ENCODE measurements at places on chromosomes 11 and 22. TPM values are rescaled to one million over a fixed set of nuclear protein-coding genes. Genes with fewer than 3 reads are reported as not detected.

The MMP8 gene
- total RNA-seq, result not detected

The DCDC1 gene
- 5.0 TPM for total RNA-seq

The CRYBB1 gene
- total RNA-seq, result 0.53 TPM

The ROM1 gene
- 2.2 TPM for total RNA-seq

The C22orf31 gene
- total RNA-seq, result not detected

The PTPMT1 gene
- 73.6 TPM for total RNA-seq

The PKNOX2 gene
- total RNA-seq, result 7.2 TPM

The OR52H1 gene
- not detected for total RNA-seq

The NAP1L4 gene
- total RNA-seq, result 108 TPM

The NXPE4 gene
- not detected for total RNA-seq

The SLC22A9 gene
- total RNA-seq, result not detected

The CASP5 gene
- total RNA-seq, result not detected

The PGR gene
- total RNA-seq, result 0.07 TPM

The PDGFB gene
- 0.65 TPM for total RNA-seq

The TEX12 gene
- 0.51 TPM for total RNA-seq

The SREBF2 gene
- 145 TPM for total RNA-seq

The CHRNA10 gene
- 0.21 TPM for total RNA-seq

The ACR gene
- not detected for total RNA-seq

The ZP1 gene
- not detected for total RNA-seq

The SLC17A6 gene
- not detected for total RNA-seq

The RIBC2 gene
- total RNA-seq, result 0.59 TPM

The SCGB1C1 gene
- total RNA-seq, result not detected

The ZNF408 gene
- total RNA-seq, result 10.7 TPM

The F2 gene
- 0.06 TPM for total RNA-seq

The ZBED5 gene
- total RNA-seq, result 70.9 TPM

The HDHD5 gene
- total RNA-seq, result 39.7 TPM

The ABCC8 gene
- 0.32 TPM for total RNA-seq

The OR2AG2 gene
- 0.25 TPM for total RNA-seq

The TLCD5 gene
- total RNA-seq, result 25.1 TPM

The MIOX gene
- not detected for total RNA-seq

The PIH1D2 gene
- 3.5 TPM for total RNA-seq

The MYBPC3 gene
- total RNA-seq, result 0.06 TPM

The PLXNB2 gene
- total RNA-seq, result 32.4 TPM

The P2RX3 gene
- 2.4 TPM for total RNA-seq

The EHD1 gene
- total RNA-seq, result 39.7 TPM

The CNIH2 gene
- 5.7 TPM for total RNA-seq

The TSSK2 gene
- not detected for total RNA-seq

The FOSL1 gene
- total RNA-seq, result not detected

The MPPED2 gene
- total RNA-seq, result 3.4 TPM

All from neural progenitor cell (in vitro differentiated cells).